ENCODE measurements at places on chromosomes 2 and 18.

- no peak overlapping the region for H3K4me3 ChIP-seq
- H3K27ac ChIP-seq = no peak overlapping the region
- no peaks in the 10 kb centered on the region for H3K36me3 ChIP-seq
- no peak for DNase-seq
Observed at GRCh38 chr18:26536032-26536431, 12.3 kb downstream of the KCTD1 start.

DNA sequence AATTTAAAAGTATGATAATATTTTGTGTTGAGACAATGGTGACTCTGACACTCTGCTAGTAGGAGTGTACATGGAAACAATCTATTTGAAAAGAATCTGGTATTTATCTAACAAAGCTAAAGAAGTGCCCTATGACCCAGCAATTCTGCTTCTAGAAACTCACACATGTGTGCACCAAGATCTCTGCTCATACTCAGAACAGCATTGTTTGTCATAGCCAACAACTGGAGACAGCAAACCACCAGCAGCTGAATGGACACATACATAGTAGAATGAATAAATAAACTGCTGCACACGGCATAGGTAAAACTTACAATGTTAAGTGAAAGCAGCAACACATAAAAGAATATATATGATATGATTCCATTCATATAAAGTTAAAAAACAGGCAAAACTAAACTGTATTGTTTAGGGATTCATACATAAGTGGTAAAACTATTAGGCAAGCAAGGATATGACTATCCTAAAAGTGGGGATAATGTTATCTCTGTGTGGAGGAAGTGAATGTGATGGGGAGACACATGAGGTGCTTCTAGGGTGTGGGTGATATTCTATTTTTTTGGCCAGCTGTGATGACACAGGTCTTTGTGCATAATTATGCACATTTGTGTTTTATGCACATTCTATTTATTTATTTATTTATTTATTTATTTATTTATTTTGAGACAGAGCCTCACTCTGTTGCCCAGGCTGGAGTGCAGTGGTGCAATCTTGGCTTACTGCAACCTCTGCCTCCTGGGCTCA, 71.1 kb downstream of the RFTN2 start:
- no peak overlapping the region for H3K27ac ChIP-seq
- no peaks in the 10 kb centered on the region for H3K4me1 ChIP-seq
- H3K36me3 ChIP-seq = peaks cover 14% of the 10 kb centered on the region
- H3K27me3 ChIP-seq = no peaks in the 10 kb centered on the region

- H3K4me3 ChIP-seq = no peak overlapping the region
- no peak overlapping the region for H3K27ac ChIP-seq
- DNase-seq = no peak
Observed at GRCh38 chr18:44036501-44036900, 644.2 kb upstream of the SETBP1 start.

- H3K27ac ChIP-seq = no peak overlapping the region
- H3K4me3 ChIP-seq = no peak overlapping the region
- H3K27me3 ChIP-seq = no peaks in the 10 kb centered on the region
- no peak for DNase-seq
- H3K36me3 ChIP-seq = peaks cover 77% of the 10 kb centered on the region
Observed at GRCh38 chr18:79728931-79729586, 49.5 kb downstream of the CTDP1 start.

DNA sequence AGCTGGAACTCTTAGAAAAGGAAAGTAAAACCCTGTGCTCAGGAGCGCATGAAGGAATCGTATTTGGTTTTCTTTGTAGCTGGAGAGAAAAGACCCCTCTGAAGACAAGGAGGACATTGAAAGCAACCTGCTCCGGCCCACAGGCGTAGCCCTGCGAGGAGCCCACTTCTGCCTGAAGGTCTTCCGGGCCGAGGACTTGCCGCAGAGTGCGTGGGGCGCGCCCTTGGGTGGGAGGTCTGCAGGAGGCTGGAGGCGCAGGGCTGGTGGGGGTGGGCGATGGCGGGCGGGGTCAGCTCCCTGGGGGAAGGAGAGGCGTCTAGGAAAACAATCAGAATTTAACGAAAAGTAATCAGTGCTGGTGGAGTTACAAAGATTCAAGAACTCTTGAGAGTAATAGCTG, 72.8 kb downstream of the DYSF start:
- peaks cover 2% of the 10 kb centered on the region for H3K4me1 ChIP-seq
- H3K27ac ChIP-seq = no peak overlapping the region
- H3K27me3 ChIP-seq = no peaks in the 10 kb centered on the region

DNA sequence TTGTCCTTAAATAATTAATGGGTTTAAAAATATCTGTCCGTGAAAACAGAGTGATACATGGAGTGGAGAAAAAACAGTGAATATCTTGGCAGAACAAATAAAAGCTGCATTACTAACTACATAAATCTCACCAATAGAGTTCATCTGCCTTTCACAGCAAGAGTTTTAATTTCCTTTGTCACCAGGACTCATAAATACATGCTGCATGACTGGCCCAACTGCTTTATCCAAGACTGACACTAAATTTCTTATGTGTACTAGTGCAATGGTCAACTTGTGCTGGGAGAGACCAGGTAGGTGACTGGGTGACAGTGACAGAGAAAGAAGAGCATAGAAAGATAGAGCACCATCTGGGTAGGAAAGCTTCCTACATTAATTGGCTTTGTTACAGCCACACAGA, 402.8 kb downstream of the RAD51AP2 start:
- H3K27ac ChIP-seq = no peak overlapping the region
- no peaks in the 10 kb centered on the region for H3K27me3 ChIP-seq
- no peaks in the 10 kb centered on the region for H3K36me3 ChIP-seq
- DNase-seq = no peak
- H3K4me3 ChIP-seq = no peak overlapping the region
- no peaks in the 10 kb centered on the region for H3K4me1 ChIP-seq

DNA sequence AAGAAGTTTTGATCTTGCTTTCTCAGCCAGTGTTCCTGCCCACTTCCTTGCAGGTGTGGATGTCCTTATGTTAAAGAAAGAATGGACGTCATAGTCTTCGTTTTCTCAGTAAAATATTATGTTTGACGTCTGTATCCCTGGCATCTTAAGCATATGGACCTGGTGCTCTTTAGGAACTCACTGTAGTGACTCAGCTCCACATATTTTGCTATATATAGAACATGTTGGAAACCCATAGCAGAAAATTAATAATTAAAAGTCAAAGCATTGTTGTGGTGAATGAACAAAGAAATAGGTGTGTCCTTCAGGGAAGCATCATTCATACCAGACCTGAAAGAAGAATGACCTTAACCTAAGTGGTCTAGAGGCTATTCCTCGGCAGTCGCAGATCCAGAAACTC, 196.1 kb downstream of the MCFD2 start:
- no peak for DNase-seq
- peaks cover 73% of the 10 kb centered on the region for H3K4me1 ChIP-seq
- H3K36me3 ChIP-seq = peaks cover 11% of the 10 kb centered on the region
- H3K27me3 ChIP-seq = no peaks in the 10 kb centered on the region

DNA sequence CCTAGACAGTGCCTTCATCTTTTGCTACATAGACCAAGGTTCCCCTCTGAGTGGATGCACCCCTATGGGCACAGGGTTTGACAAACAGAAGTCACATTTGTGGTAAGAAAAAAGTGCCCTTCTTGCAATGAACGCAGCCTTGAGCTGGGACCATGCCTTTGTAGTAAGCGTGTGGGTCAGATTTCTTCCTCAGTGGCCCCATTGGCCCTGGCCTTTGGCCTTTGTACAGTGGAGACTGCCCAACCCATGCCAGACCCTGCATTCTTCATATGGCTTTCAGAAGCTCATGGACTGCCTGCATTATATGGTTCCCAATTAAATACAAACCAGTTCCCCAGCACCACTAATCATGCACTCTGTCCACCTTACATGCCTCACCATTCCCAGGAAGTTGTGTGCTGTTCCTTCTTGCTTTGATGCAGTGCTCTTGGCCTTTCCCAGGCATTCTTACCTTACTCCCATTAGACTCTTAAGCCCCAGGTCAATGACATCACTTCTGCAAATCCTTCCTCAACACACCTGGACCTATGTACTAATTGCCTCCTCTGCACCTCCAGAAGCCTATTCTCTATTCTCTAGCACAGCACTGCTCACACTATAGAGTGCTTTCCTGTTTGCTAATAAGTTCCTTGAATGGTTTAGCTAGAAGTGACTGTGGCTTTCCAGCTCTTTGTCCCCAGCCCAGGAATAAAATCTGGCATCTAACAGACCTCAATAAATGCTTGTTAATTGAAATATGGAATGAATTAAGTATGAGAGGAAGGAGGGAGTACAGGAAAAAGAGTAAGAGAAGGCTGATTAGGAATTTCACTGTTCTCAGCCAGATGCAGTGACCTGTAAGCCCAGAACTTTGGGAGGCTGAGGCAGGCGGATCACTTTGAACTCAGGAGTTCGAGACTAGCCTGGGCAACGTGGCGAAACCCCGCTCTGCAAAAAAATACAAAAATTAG, 60.2 kb downstream of the TMEM247 start:
- DNase-seq = no peak
- no peaks in the 10 kb centered on the region for H3K36me3 ChIP-seq
- H3K4me1 ChIP-seq = peaks cover 24% of the 10 kb centered on the region
- H3K27me3 ChIP-seq = no peaks in the 10 kb centered on the region
- H3K27ac ChIP-seq = no peak overlapping the region

GRCh38 chr18:33231474-33232317, 208.8 kb downstream of the CCDC178 start:
- H3K27ac ChIP-seq = peak overlapping the region; percentile 11
- H3K4me3 ChIP-seq = no peak overlapping the region
- H3K27me3 ChIP-seq = no peaks in the 10 kb centered on the region
- DNase-seq = peak; percentile 86
- no peaks in the 10 kb centered on the region for H3K36me3 ChIP-seq

DNA sequence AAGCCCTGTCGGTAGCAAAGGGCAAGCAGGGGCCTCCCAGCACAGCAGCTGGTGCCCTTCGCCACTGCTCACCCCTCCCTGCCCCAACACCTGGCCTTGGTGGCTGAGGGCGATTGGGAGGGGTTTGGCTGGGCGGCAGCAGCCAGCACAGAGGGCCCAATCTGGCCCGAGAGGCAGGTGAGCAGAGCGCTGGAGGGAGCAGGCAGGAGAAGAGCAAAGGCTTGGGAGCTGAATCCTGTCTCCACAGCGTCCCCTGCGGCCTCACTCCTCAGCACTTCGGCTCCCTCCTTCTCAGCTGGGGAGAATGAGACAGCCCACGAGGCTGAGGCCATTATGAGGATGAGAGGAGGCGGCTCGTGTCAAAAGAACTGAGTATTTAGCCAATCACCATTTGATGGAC, 74.9 kb upstream of the TAF1B start:
- H3K4me3 ChIP-seq = no peak overlapping the region
- no peak for DNase-seq
- peaks cover 11% of the 10 kb centered on the region for H3K27me3 ChIP-seq
- H3K27ac ChIP-seq = no peak overlapping the region
- no peaks in the 10 kb centered on the region for H3K36me3 ChIP-seq

DNA sequence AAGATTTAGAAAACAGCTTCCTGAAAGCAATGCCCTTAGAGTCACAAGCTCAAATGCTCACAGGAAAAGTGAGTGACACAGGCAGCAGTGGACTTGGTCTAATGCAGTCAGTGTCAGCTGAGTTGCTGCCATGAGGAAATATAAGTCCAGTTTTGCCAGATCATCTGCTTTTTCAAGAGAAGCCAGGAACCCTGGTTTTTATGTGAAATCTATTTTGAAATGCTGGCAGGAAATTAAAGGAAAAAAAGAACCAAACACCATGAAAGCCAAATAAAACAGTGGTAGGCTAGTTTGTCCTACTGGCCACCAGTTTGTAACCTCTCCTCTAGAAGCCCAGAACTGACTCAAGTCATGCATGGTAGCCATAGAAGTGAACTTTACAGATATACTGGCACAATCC, 109.2 kb downstream of the THADA start:
- peaks cover 4% of the 10 kb centered on the region for H3K36me3 ChIP-seq
- no peak for DNase-seq
- H3K27ac ChIP-seq = no peak overlapping the region

GRCh38 chr2:176637486-176638166, 368.4 kb downstream of the MTX2 start:
- no peak for DNase-seq
- no peaks in the 10 kb centered on the region for H3K36me3 ChIP-seq
- H3K4me1 ChIP-seq = no peaks in the 10 kb centered on the region
- peak overlapping the region; percentile 71 for H3K4me3 ChIP-seq

GRCh38 chr18:66995270-66995669, 391.4 kb upstream of the CDH19 start:
- DNase-seq = no peak
- no peak overlapping the region for H3K4me3 ChIP-seq
- H3K4me1 ChIP-seq = no peaks in the 10 kb centered on the region
- H3K27ac ChIP-seq = no peak overlapping the region
- no peaks in the 10 kb centered on the region for H3K36me3 ChIP-seq

DNA sequence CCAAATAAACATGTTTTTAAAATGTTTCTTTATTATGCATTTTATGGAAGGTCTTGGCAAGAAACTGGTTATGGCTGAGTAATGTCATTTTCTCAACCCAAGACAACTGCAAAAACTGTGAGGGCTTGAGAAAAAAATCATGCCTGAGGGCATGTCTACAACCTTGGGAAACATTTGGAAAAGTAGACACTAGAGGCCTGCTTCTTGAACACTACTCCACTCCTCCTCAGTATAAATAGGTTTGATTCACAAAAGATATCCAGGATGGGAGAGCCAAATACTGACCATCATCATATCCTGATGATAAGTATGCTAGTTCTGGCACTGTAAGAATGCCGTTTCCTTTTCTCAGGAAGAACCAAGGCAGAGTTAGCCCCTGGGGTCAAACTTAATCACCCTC, 71.1 kb downstream of the OSR1 start:
- H3K27me3 ChIP-seq = no peaks in the 10 kb centered on the region
- no peak for DNase-seq
- no peaks in the 10 kb centered on the region for H3K36me3 ChIP-seq
- no peak overlapping the region for H3K27ac ChIP-seq

GRCh38 chr2:10242451-10242850, 60.3 kb upstream of the HPCAL1 start:
- no peak overlapping the region for H3K27ac ChIP-seq
- no peak for DNase-seq
- H3K27me3 ChIP-seq = peaks cover 3% of the 10 kb centered on the region
- no peaks in the 10 kb centered on the region for H3K36me3 ChIP-seq
- peaks cover 9% of the 10 kb centered on the region for H3K4me1 ChIP-seq
- H3K4me3 ChIP-seq = no peak overlapping the region

- H3K36me3 ChIP-seq = no peaks in the 10 kb centered on the region
- DNase-seq = no peak
- no peak overlapping the region for H3K4me3 ChIP-seq
- no peaks in the 10 kb centered on the region for H3K27me3 ChIP-seq
Observed at GRCh38 chr2:140589273-140589672, 1541.5 kb downstream of the LRP1B start.

GRCh38 chr18:79588636-79589481, 90.7 kb upstream of the CTDP1 start:
- no peak for DNase-seq
- H3K4me3 ChIP-seq = no peak overlapping the region
- H3K4me1 ChIP-seq = peaks cover 2% of the 10 kb centered on the region
- H3K36me3 ChIP-seq = peaks cover 4% of the 10 kb centered on the region
- H3K27ac ChIP-seq = no peak overlapping the region
- H3K27me3 ChIP-seq = peaks cover 29% of the 10 kb centered on the region
